ENCODE measurements at places on chromosomes 2 and 18.

GRCh38 chr2:46552079-46552478 is 72.7 kb downstream of the TMEM247 start:
- no peak for DNase-seq

DNA sequence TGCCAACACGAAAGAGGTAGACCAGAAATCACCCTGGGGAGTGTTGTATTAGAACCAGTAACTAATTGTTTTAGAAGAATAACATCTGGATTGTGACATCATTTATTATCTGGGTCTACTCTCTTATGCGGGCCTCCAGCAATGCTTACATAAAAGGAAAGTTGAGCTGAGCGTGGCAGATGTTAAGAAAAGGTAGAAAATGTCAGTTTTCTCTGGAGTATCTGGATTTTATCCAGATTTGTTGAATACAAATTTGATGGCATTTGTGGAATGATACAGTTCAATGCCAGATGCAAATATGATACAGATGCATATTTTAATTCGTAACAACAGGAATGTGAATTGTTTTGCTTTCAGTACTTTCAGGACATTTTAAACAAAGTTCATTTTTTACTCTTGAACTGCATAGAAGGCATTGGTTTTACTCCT is 90.3 kb downstream of the PRPF40A start:
- no peak for DNase-seq

DNA sequence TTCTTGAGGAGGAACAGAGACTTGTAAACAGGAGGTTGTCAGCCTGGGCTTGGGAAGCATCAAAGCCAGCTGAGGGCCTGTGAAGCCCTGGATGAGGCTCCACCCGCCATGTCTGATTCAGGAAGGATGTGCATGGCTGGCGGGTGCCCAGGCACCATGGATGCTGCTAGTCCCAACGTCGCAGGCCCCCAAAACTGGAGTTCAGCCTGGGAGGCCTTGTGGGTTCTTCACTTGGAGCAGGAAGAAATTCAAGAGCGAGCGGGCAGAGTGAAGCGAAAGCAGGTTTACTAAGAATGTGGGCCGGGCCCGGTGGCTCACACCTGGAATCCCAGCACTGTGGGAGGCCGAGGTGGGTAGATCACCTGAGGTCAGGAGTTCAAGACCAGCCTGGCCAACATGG is 12.1 kb upstream of the PXDN start:
- DNase-seq: no peak

DNA sequence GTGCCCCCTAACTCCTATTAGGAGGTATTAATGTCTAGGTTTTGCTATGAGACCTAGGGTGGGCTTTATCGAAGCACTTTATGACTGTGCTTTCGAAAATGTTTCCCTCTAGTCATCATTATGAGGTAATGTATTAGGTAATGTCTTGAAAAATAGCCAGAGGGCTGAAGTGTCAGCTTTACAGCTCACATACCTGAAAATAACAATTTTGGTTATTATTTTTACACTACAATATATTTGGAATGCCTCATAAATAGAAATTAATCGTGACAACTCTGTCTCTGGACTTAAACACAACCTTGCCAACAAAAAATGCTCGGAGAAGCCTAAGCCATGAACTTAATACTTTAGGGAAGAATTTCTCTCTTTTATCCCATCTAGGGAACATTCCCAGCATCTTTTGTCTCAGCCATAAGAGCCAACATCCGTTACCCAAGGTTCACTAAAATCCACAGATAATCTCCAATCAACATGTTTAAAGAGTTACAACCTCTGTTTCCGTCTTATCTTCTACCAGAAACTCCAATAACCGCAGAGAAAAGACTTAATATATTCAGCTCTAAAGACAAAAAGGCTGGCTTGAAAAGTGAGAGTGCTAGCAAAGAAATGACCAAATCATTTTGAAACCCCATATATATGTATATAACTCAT is 130.9 kb upstream of the RND3 start:
- no peak for DNase-seq

- DNase-seq: no peak
These were observed 53.1 kb downstream of the SLC4A5 start for GRCh38 chr2:74290066-74290465.

- no peak for DNase-seq
These were observed 91.1 kb downstream of the INHBB start for GRCh38 chr2:120436885-120437603.

DNA sequence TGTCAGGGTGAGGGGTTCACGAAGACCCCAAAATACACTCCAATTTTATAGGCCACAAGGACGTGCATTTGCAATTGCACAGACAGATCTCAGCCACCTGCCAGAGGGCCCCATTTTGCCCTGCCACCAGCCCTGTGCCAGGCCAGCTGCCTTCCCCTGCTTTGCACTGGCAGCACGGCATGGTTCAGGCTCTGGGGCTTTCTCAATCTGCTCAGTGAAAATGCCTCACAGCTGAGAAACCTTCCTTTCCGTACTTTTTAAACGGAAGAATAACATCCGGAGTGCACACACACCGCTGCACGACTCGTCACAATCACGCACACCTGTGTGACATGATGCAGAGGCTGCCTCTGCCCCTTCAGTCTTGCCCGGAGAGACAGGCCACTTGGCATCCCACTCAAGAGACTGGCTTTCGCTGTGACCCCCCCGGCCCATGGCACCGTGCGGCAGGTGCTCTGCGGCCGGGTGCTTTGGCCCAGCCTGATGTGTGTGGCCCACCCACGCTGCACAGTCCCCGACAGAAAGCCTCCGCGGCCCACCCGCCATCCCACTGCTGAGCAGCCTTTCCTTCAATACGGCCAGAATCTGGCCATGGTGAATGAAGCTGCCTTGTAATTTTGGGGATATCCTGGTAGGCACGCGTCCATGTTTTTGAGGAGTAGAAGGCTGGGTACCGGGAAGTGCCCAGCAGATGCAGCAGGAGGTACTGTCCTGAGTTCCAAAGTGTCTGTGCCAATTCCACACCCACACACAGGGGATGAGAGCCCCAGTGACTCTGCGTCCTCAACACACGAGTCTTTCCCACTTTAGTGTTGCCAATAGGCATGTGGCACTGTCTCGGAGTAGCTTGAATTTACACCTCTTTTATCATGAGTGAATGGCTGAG is 88.8 kb downstream of the USP40 start:
- no peak for DNase-seq

DNA sequence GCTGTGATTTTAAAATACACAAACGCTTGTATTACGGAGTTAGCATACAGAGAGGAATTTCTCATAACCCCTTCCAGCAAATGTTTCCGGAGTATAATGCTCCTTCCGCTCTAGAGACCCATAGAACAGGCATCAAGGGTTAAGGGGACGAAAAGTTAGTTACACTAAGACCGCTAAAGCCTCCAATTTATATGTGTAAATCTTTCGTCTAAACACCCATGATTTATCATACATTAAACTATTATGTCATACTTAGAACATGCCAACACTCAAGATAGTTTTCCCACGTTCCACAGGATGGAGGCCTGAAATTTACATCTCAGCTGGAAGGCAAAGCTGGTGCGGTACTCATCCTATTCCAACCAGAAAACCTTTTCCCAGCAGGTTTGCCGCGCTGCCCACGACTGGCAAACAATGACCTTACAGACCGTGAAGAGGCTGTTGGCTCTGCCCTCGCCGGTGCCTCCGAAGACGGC is 650 bp downstream of the ORMDL1 start:
- no peak for DNase-seq

- DNase-seq: no peak
These were observed 38.8 kb downstream of the LIMS1 start for GRCh38 chr2:108573061-108573460.

- no peak for DNase-seq
These were observed 1994.5 kb upstream of the PIK3C3 start for GRCh38 chr18:39960550-39960949.

- DNase-seq: no peak
These were observed 56.5 kb downstream of the TPGS2 start for GRCh38 chr18:36772241-36772723.

DNA sequence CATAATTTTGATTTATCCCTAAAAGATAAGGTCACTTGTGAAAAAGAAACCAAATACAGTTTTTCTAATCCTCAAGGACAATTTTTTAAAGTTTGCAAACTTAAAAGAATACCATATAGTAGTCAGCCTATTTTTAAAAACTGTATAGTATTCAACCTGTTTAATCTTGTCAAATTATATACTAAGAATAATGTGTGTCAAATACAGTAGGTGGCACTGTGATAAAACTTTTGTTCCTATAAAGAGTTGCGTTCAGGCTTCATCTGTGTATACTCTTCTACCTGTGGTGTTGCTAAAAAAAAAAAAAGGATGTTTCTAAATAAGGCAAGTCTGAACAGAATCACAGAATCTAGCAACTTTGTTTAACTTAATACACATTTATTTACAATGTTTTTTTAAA is 68.6 kb downstream of the CCDC138 start:
- DNase-seq: peak; percentile 11

GRCh38 chr18:28999726-29000125 is 822.8 kb upstream of the CDH2 start:
- DNase-seq: no peak
